Uterus (tissue), 4 donors: ENCODE measurements at places on chromosomes 2 and 18.
A peak's percentile ranks its signal among the peaks of the same experiment; 100 is the strongest.

- no peaks in the 10 kb centered on the region for H3K36me3 ChIP-seq
- no peak overlapping the region for H3K4me3 ChIP-seq
- H3K27ac ChIP-seq, result no peak overlapping the region
- H3K4me1 ChIP-seq, result no peaks in the 10 kb centered on the region
Observed at GRCh38 chr2:95271381-95271971, 2.8 kb upstream of the PROM2 start.

GRCh38 chr2:20596193-20596972 is 54.5 kb downstream of the HS1BP3 start:
- H3K4me1 ChIP-seq, result peaks cover 31% of the 10 kb centered on the region
- H3K27ac ChIP-seq, result peak overlapping the region; percentile 92
- H3K36me3 ChIP-seq, result no peaks in the 10 kb centered on the region

GRCh38 chr2:31558401-31559295 is 22.1 kb downstream of the SRD5A2 start:
- no peaks in the 10 kb centered on the region for H3K36me3 ChIP-seq
- DNase-seq, result no peak
- no peak overlapping the region for H3K4me3 ChIP-seq
- no peaks in the 10 kb centered on the region for H3K4me1 ChIP-seq
- H3K27me3 ChIP-seq, result no peaks in the 10 kb centered on the region

DNA sequence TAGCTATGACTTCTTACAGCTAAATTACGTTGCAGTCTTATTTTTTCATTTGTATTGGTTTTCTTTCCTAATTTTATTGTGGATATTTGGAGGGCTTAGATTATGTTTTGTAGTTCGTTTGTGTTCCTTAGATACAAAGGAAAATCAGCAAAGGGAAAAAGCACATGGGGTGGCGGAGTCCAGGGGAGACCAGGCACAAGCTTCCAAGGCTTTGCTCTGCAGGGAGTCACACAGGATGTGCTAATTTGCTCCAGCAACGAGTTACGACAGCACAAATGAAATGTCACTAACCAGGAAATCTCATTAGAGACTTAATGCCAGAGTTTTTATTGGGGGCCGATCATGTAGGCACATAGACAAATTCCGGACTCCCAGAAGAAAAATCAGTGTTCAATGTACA is 60.5 kb upstream of the CABYR start:
- no peak overlapping the region for H3K27ac ChIP-seq
- H3K27me3 ChIP-seq, result no peaks in the 10 kb centered on the region

DNA sequence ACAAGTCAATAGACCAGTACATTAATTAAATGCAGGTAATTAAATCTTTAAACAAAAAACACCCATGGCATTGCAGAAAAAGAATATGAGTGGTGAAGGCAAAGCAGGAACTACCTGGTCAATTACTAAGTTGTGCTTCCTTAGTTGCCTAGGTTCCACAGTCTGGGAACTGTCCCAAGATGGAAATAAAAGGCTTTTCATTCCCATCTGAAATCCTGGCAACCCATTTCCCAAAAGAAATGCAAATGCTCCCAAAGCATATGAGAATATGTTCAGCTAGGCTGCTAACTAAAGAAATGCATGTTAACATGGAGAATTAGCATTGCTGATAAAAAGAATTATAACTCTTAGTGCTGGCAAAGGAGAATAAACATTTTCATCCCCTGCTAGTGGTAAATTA is 177.8 kb downstream of the TMEM163 start:
- no peak for DNase-seq
- no peaks in the 10 kb centered on the region for H3K36me3 ChIP-seq
- H3K4me3 ChIP-seq, result no peak overlapping the region
- H3K4me1 ChIP-seq, result no peaks in the 10 kb centered on the region
- no peak overlapping the region for H3K27ac ChIP-seq
